ENCODE measurements at places on chromosomes 16 and 17.

DNA sequence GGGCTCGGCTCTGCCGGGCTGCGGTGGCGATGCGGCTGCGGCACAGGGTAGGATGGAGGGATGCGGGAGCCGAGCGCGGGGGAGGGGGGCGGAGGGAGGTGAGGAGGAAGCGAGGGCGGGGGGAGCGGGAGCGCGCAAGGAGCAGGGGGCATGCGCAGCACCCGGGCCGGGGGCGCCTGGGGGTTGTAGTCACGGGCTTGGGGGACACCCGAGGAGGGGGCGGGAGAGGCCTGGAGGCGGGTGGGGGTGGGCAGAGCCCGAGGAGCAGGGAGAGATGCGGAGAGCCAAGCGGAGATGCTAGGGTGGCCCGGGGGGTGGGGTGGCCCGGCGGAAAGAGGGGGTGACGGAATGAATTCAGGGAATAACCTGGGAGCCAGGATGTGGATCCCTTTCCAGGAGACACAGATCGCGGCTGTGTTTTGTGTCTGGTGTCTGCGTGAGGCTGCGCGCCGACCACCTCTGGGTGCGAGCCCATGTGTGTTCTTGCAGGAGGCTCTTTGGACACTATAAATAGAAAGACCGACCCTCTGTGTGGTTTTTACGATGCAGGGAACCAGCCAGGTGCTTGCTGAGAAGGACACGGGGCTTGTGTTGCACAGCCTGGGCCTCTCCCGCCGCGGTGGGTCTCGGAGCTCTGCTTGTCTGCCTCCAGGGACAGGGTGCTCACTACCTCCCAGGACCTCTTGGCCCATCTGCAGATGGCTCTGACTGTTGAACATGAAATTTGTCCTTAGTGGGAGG lies at the start of gene STX1B:
TSS of gene STX1B (minus strand) at position 54 of the 741 bp plus-strand sequence. CDS start 242 bp downstream, outside the sequence.
- DNase-seq = no peak

DNA sequence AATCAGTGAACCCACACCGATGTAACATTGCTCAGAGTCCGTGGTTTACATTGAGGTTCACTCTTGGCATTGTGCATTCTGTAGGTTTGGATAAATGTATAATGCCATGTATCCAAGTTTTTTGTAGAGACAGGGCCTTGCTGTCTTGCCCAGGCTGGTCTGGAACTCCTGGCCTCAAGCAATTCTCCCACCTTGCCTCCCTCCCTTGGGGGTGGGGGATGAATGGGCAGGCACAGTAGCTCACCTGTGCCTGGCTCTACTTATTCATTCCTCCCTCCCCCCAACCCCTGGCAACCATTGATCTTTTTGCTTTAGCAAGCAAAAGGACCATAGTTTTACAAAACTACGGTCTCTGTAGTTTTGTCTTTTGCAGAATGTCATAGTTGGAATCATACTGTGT lies 181.4 kb downstream of the SPECC1 start:
- no peak for DNase-seq

DNA sequence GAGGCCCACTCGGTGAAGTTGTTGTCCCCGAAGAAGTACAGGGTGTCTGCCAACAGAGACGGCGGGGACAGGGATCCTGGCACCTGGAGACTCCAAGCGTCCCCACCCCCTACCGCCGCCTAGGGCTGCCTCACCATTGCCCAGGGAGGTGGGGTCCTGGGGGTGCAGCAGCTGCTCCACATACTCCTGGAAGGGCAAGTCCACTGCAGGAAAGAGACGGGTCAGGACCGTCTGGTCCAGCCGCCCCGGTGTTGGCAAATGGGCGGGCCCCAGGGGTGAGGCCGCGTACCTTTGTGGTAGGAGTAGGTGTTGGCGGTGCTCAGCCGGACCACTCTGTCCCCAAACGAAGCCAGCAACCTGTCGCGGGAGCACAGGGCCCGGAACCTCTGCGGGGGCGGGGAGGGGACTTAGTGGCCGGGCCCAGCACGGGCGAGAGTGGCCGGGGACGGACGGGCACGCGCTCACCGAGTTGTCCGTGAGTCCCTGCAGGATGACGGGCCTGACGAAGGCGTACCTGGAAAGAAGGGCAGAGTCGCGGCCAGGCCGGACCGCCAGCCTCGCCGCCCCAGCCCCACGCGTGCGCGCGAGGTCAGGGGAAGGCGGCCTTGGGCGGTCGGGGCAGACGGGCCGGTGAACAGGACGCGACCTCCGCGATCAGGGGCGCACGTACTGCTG lies 601 bp downstream of the JMJD8 start:
- peak; percentile 60 for DNase-seq

DNA sequence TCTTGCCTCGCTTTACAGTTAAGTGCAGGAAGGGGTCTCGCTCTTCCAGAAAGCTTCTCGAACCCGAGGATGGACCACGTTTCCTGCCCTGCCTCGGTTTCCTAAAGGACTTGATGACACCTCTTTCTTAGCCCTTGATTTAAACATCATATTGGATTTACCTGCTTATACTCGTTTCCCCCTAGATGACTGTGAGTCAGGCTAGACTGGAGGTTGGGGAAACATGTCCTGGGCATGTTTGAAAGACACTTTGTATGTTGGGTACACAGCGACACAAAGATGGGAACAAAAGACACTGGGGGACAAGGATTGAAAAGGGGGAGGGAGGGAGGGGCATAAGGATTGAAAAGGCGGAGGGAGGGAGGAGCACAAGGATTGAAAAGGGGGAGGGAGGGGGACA lies 30.0 kb downstream of the SDK2 start:
- no peak for DNase-seq

GRCh38 chr16:65066651-65067050 lies 55.2 kb downstream of the CDH11 start:
- DNase-seq = no peak

GRCh38 chr16:17359788-17360390 lies 110.9 kb downstream of the XYLT1 start:
- DNase-seq = no peak

- peak; percentile 44 for DNase-seq
Measured at GRCh38 chr16:24499193-24499814, 40.1 kb upstream of the RBBP6 start.

- DNase-seq = no peak
Measured at GRCh38 chr17:17883801-17884200, 47.0 kb upstream of the SREBF1 start.

GRCh38 chr17:17723354-17724261 lies 42.4 kb downstream of the RAI1 start:
- peak; percentile 66 for DNase-seq

DNA sequence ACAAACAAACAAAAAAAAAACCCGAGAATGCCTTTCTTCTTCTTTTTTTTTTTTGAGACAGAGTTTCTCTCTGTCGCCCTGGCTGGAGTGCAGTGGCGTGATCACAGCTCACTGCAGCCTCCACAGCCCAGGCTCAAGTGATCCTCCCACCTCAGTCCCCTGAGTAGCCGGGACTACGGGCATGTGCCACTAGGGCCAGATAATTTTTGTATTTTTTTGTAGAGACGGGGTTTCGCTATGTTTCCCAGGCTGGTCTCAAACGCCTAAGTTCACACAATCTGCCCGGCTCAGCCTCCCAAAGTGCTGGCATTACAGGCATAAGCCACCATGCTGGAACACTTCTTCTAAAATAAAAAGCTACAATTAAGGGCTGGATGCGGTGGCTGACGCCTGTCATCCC lies 17.0 kb upstream of the WDR45B start:
- no peak for DNase-seq

GRCh38 chr17:61203671-61204131 lies 195.9 kb upstream of the TBX2 start:
- DNase-seq = no peak

DNA sequence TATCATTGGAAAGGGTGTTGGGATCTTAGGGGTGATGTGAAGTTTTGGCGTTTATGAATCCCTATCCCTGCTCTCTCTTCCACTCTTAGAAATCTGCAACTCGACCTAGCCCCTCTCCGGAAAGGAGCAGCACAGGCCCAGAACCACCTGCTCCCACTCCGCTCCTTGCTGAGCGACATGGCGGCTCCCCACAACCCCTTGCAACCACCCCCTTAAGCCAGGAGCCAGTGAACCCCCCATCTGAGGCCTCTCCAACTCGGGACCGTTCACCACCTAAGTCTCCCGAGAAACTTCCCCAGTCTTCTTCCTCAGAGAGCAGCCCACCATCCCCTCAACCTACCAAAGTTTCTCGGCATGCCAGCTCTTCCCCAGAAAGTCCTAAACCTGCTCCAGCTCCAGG lies 9.0 kb downstream of the SRRM2 start:
- no peak for DNase-seq

GRCh38 chr16:9429646-9430330 lies 338.3 kb downstream of the HAPSTR1 start:
- no peak for DNase-seq

DNA sequence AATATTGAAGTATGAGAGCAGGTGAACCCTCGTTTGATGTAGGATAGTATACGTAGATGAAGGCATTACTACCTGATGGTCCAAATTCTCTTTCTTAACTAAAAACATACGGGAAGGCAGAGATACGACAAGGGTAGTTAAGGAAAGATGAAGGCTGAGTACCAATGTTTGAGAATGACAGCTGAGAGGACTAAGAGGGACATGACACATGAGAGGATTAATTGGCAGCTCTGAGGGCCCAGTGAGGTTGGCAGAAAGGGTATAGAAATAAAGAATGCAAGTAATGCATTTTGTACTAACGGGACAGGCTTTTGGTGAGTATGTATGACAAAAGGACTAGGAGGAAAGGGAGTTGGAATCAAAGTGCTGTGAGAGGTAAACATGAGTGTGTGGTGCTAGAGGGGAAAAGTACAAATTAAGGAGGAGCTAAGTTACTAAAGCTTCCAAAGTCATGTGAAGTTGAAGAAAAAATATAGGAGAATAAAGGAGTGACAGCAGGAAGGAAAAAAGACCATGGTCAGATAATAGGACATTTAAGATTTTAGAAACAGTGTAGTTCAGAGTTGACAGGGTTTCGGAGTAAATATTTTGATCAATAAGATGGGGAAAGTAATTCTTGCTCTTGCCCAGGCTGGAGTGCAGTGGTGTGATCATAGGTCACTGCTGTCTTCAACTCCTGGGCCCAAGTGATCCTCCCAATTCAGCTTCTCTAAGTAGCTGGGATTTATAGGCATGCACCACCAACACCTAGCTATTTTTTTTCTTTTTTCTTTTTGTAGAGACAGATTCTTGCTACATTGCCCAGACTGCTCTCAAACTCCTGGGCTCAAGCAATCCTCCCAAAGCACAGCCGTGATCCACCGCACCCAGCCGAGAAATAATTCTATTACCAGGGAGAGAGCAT lies 43.1 kb upstream of the ITGA2B start:
- no peak for DNase-seq

DNA sequence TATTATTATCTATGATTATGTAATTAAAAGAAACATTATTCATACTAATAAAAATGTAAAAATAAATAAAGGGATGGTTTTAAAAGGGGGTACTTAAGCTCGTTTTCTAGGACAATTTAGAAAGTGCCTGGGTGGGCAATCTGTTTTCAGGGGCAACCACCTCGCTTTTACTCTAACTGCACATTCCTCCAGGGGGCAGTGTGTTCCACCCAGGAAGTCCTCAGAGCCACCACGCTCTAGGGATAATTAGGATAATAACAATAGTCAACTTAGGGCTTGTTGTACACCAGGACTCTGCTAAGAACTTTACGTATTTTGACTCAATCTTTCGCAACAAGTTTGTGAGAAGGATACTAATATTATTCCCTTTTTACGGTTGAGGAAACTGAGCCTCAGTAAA lies 396.7 kb upstream of the MAF start:
- DNase-seq = peak; percentile 60

GRCh38 chr16:12543700-12544476 lies 259.8 kb downstream of the CPPED1 start:
- DNase-seq = no peak

DNA sequence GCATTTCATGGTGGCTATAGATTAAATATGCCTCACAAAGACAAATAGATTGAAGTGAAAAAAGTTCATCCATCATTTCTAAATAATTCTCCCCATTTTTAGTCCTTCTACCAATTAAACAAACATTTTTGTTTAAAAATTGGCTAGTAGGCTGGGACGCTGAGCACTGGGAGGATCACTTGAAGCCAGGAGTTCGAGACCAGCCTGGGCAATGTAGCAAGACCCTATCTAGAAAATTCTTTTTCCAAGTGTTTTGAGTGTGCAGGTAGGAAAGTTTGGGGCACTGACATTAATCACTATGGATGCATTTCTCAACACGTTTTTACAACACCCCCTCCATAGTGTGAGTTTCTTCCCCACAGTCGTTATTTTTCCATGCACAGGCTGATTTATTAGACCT lies 56.7 kb downstream of the MRC2 start:
- DNase-seq = no peak

DNA sequence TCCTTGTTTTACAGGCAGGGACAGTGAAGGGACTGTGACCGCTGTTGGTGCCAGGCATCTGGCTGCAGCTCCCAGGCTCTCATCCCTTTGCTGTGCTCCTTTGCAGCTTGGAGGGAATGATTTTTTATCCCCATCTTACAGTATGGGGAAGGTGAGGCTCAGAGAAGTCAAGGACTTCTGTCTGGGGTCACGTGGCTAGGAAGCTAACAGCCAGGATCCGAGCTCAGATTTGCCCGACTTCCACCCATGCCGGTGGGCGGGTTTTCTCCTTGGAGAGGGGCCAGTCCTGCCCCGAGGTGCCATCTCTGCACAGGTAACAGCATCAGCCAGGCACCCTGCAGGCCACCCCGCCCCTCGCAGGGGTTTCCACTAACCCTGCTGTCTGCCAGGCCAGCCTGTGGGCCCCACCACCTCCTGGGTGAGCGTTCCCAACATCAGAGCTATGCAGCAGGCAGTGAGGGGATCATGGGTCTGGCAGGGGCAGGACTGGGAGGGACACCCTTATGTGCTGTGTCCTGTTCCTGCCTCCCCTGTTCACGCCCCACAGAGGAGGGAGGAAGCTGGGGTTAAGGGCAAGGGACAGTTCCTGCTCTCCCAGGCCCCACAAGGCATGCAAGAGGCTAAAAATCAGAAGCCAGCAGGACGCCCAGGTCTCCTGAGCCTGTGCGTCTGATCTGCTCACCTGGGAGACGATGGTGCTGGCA lies 25.4 kb downstream of the JPH3 start:
- no peak for DNase-seq

DNA sequence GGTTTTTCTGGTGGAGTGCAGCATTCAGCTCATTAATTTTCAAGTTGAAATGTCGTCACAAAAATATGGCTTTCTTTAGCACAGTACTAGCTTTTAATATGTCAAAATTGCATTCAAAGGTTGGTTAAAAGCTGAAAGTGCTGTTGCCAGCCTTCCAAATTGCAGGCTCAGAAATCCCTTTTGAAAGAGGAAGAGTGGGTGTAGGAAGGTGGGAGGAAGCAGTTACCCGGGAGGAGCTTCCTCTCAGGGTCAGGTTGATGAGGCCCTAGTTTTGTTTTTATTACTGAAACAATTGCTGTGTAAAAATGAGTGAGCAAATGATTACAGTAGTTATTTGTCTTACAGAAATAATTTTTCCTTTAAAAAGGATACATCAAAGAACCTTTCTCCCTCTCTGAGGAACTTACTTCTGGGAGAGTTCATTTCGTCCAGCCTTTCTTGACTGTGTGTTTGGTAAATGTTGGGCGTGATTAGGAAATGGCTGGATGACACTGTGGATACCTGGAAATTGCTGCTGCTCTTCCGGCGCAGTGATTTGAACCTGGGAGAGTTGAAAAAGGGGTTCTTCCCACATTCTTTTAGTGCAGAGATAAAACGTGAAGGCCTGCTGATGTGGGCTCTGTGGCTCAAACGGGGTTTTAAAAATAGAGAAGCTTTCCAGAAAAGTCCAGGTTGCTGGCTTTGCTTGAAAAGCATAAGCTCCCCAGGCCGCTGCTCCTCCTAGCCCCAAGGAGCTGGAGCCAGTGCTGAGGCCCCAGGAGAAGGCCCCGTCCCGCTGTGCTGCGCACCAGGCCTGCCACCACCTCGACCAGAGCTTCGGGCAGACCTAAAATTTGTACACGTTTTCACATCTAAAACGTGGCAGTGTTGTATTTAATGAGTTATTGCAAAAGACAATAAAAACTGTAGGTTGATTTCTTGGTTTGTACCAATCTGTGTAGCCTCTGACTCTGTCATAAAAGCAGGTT lies 41.7 kb downstream of the SEC14L1 start:
- DNase-seq = no peak

All from H1 (cell line).